ENCODE measurements at places on chromosomes 4 and X. TPM values are rescaled to one million over a fixed set of nuclear protein-coding genes. Genes with fewer than 3 reads are reported as not detected.

Gene LGI2
- polyA plus RNA-seq: not detected

Gene ADH1A
- polyA plus RNA-seq: not detected

Gene FAM47E
- polyA plus RNA-seq: not detected

Gene CCDC120
- polyA plus RNA-seq: 3.1 TPM

Gene SPACA5
- not detected for polyA plus RNA-seq

Gene MAOB
- polyA plus RNA-seq: not detected

Gene NPNT
- not detected for polyA plus RNA-seq

Gene SLC49A3
- 4.2 TPM for polyA plus RNA-seq

Gene STS
- 2.1 TPM for polyA plus RNA-seq

Gene LRIT3
- polyA plus RNA-seq: 0.05 TPM

Gene IQSEC2
- polyA plus RNA-seq: 5.4 TPM

Gene DMP1
- polyA plus RNA-seq: not detected

Measured in endothelial cell of umbilical vein (primary cell).